ENCODE measurements at places on chromosomes 6 and 20.

DNA sequence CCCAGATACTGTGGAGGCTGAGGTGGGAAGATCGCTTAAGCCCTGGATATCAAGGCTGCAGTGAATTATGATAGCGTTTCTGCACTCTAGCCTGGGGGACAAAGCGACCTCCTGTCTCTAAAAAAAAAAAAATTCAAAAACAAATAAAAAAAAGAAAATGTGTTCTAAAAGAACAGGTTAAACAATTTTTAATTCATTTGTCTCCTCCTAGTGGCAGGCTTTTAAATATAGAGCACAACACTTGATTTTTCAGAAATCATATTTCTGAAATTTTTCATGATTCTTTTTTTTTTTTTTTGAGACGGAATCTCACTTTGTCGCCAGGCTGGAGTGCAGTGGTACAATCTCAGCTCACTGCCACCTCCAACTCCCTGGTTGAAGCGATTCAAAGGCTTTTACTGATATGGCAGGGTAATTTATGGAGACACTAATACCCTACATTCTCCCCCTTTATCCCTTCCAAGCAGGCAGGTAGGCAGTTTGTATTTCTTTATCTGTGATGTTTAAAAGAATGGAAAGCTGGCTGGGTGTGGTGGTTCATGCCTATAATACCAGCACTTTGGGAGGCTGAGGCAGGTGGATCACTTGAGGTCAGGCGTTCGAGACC is 8.7 kb upstream of the GTF3C6 start:
- DNase-seq: no peak

- DNase-seq: no peak
These were observed 62.6 kb upstream of the FAM83B start for GRCh38 chr6:54784011-54784410.

- no peak for DNase-seq
These were observed 289.4 kb downstream of the RNF144B start for GRCh38 chr6:18676548-18676947.

DNA sequence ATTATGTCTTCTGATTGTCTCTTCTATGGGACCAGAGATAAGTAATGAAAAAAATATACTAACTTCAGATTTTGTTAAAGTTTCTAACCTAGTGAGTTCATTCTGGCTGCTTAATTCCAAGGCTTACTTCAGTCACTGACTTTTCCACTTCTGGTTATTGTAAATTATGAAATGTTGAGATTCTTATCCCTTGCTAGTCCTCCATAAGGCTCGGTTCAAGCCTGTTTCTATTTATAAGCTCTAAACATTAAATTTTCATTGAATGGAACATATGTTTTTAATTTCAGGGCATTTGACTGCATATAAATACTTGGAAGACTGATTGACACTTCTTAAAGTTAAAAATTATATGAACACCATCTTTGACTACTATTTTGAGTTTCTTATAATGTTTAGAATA is 23.6 kb upstream of the NKAIN2 start:
- DNase-seq: no peak

DNA sequence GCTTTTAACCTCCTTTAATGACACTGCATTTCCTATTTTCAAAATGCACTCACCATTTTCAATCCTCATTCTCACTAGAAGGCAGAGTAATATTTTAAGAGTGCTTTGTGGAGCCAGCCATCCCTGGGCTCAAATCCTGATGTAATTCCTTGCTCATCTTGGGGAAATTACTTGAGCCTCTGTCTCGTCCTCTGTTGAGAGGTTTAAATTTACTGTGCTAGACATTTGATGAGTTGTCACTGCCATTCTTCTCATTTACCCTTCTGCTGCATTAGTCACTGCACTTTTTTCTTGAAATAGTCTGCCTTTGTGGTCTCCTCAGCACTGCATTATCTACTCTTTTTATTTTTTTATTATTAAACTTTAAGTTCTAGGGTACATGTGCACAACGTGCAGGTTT is 150.0 kb upstream of the HDDC2 start:
- no peak for DNase-seq

- DNase-seq: no peak
These were observed 101.5 kb upstream of the DUSP22 start for GRCh38 chr6:190596-191395.

Measured in activated CD4-positive, alpha-beta T cell treated with anti-CD3 and anti-CD28 coated beads, Interleukin-2, amount 50 U/mL, for 48 hours (primary cell).